Effector memory CD4-positive, alpha-beta T cell (primary cell): ENCODE measurements at places on chromosomes 1 and 21.

DNA sequence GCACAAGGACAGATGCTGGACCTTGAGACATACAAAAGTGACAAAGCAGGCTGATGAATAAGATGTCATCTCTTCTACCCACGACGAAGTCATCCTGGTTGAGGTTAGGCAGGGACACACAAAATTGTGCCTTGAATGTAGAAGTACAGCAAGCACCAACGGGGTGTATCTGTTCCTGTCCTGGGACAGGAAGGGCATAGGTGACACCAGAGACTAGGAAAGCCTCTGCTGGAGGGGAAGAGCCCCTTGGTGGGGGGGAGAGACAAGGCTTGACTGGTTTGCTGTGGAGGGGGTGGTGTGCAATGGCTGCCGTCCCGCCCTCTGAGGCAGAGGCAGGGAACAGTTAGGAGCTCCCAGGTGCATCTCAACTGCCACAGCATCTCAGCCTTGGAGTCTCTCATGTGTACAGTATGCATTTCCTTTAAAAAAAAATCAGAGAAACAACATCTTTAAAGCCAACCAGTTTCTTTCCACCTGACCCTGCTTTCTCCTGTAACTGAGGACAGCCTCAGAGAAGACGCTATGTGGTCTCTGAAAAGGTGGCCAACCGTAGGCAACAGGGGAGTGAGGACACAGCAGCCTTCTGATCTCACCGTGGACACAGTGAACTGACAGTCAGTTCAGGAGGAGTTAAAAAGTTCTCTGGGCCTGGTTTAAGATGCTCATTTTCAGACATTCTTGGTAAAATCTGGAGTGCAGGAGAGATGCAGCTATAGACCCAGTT lies 17.7 kb upstream of the GFI1 start:
- no peak for DNase-seq

DNA sequence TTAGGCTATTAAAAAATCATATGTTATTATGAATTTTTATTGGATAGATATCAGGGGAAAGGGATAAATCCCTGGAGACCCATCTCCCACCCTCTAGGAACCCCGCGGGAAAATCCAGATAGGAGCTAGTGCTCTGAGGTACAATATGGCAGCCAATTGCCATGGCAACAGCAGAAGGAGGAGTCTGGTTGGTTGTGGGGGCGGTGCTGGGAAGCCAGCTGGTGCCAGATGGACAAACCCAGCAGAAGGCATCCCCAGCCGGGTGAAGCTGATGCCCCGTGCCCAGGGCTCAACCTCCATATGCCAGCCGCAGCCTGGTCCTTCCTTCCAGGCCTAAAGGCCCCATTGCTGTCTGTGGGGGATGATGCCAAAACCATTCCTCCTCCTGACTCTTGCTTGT lies 38.3 kb downstream of the RHBG start:
- DNase-seq: no peak

- no peak for DNase-seq
Measured at GRCh38 chr1:219666242-219666641, 53.3 kb upstream of the ZC3H11B start.

DNA sequence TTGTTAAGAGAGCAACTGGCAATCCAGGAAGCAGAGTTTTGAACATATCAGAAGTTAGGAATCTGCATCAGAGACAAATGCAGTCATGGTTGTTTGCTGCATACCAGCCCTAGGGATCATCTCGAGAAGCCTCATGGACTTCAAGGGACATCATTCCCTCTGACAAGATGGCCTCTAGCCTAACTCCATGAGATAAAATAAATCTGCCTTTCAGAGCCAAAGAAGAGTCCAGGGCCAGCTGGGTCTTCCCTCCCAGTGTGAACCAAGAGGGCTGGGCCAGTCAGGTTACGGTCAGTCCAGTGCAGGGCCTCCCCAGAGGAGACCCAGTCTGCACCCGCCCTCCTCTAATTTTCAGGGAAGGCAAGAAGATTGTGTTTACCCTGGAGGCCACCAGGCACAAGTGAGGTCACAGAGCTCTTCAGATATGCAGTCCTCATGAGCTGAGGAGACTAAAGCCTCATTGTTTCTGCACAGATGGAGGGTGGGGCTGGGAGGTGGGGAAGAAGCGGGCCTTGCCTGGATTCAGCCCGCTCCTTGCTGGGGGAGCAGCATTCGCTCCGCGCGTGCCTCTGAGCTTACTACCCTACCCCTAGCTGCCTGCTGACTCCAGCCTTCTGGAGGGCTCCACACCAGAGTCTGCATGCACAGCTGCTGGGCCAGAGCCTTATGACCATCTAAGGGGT lies 52.8 kb downstream of the CAPN2 start:
- DNase-seq: no peak

DNA sequence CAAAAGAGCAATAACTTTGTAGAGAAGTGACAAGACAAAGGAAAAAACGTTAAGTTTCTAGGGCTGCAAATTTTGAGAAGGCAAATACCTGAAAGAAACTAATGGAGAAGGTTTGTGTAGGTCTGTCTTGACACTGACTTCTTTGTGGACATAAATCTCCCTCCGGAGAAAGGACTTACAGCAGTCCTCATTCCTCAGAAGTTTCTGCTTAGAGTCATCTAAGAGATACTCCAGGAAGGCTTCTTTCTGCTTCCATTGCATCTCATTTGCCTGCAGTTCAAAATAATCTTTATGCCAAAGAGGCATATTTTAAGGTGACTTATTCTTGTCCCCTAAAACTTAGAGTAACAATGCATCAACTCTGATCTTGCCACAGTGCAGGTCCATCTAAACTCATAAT lies 4.4 kb upstream of the C4BPB start:
- DNase-seq: no peak

DNA sequence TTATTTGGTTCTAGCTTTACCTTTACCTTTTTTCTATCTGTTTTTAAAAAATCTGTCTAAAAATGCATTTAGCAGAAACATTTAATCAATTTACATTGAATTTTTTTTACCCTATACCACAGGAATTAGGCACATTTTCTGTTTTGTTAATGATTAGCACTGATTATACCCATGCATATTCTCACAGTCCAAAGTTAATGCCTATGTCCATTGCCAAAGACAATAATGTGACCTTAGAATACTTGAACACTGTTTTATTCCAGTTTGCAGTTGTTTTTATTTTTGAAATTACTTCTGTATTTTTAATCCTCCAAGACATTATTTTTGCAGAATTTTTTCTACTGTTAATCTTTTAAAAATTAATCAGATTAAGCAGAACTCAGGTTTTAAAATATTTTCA lies 11.0 kb upstream of the AMY2B start:
- no peak for DNase-seq

- DNase-seq: no peak
Measured at GRCh38 chr1:232509570-232509969, 120.4 kb downstream of the SIPA1L2 start.
